Osteocyte (in vitro differentiated cells): ENCODE measurements at places on chromosomes 13 and 19. TPM values are rescaled to one million over a fixed set of nuclear protein-coding genes. Genes with fewer than 3 reads are reported as not detected.

DNA sequence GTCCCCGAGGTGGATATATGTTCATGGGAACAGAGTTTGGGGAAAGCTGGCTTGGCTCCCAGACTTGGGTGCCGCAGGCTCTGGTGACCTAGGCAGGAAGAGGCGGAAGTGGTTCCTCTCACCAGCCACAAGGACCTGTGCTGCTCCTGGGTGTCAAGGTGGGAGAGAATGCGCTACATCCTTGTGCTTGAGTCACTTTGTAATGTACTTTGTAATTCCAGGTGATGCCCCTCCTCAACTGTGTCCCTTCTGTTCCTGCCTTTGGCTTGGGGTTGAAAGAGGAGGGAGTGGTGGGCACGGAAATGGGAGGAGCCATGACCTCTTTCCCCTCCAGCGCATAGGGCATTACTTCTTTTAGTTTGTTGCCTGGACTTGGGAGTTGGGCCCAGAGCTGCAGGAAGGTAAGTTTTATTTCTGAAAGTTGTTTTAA is 10.9 kb downstream of the GARRE1 start:
- DNase-seq, result no peak

BRME1 gene
- total RNA-seq, result 3.7 and 4.1 TPM in 2 replicates

NFIC gene
- 61.4 and 63.8 TPM in 2 replicates for total RNA-seq

GRCh38 chr13:102869948-102870676 is 24.3 kb downstream of the ERCC5 start:
- no peak for DNase-seq

GRCh38 chr13:51518827-51519226 is 65.4 kb upstream of the WDFY2 start:
- DNase-seq, result no peak

CLEC17A gene
- not detected in 2 replicates for total RNA-seq

DDX39A gene
- 66.0 and 71.0 TPM in 2 replicates for total RNA-seq
